Activated naive CD4-positive, alpha-beta T cell treated with Interleukin-2 at 50 U/mL for 16 hours (primary cell): ENCODE measurements at places on chromosomes 3 and 15.

DNA sequence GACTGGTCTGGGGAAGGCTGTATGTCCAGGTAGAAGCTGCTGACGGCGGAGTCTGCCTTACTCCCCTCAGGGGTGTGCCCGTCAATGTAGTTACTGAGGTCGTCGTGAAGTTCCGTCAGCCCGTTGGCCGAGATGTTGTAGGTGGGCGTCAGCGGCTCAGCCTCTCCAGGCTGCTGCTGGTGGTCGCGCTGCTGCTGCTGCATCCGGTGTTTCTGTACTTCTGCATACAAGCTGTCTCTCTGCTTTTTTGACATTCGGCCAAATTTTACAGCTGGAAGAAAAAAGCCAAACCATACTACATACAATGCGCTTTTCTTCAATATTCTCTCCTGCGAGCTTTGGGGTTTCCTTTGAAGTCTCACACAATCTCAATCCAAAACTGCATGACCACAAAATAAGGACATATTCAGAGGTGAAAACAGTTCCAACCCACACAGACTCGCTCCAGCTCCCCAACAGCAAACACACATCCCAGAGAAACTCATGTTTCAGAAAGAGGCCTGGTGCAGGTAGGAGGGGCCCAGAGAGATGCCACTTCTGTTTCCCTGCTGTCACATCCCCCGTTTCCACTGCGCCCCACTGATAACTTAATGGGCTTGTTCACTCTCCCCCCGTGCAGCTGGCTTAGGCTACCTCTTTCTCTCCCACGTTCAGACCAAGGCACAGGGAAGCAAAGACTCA, 32.5 kb upstream of the ICE2 start:
- DNase-seq, result no peak

DNA sequence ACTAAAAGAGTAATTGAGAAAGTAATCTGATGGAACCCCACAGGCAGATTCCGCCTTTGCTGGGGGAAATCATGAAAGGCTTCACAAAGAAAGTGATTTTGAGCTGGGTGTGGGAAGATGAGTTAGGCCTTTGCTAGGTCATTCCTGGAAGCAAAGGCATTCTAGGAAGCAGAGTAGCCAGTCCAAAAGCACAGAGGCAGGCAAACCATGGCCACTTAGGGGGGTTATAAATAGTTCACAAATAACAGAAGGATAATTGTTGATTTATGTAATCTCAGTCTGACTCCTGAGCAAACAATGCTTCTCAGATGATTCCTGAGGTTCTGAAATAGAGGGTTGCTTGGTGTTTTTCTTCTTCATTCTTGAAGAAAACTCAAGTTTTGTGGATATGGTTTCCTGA, 576.3 kb downstream of the NTRK3 start:
- no peak for DNase-seq

DNA sequence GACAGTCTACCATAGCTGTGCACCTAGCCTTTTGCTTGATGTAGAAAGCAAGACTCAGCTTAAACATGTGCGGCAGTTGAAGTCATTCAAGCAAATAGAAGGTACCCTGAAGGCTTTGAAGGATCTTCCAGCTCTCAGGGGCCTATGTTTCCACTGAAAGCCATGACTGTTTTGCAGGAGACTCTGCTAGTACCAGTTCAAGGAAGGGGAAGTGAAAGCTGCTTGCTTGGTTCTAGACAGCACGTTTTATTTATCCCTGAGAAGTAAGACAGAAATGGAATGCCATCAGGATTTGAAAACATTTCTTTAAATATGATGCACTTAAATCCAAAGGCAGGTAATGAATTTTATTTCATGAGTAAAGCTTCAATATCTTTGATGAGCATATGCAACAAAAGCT, 311.4 kb downstream of the PDCD6IP start:
- DNase-seq, result no peak

DNA sequence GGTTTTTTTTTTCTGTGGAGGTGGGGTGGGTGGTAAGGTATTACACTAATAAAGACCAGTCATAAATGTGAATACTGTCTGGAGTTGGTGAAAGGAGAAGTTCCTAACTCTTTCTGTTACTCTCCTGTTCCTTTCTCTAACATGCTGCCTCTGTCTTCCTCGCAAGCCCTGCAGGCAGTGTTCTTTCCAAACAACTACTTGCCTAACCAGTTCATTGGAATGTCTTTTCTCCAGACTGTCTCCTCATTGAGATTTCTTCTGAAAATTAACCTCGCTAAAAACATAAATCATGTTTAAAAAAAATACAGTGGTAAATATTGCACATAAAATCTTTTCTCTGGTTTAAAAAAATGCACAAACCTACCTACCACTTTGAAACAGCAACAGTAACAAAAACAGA, 135.2 kb downstream of the TP63 start:
- DNase-seq, result no peak

GRCh38 chr3:100002599-100003350, 111.5 kb downstream of the FILIP1L start:
- DNase-seq, result no peak

DNA sequence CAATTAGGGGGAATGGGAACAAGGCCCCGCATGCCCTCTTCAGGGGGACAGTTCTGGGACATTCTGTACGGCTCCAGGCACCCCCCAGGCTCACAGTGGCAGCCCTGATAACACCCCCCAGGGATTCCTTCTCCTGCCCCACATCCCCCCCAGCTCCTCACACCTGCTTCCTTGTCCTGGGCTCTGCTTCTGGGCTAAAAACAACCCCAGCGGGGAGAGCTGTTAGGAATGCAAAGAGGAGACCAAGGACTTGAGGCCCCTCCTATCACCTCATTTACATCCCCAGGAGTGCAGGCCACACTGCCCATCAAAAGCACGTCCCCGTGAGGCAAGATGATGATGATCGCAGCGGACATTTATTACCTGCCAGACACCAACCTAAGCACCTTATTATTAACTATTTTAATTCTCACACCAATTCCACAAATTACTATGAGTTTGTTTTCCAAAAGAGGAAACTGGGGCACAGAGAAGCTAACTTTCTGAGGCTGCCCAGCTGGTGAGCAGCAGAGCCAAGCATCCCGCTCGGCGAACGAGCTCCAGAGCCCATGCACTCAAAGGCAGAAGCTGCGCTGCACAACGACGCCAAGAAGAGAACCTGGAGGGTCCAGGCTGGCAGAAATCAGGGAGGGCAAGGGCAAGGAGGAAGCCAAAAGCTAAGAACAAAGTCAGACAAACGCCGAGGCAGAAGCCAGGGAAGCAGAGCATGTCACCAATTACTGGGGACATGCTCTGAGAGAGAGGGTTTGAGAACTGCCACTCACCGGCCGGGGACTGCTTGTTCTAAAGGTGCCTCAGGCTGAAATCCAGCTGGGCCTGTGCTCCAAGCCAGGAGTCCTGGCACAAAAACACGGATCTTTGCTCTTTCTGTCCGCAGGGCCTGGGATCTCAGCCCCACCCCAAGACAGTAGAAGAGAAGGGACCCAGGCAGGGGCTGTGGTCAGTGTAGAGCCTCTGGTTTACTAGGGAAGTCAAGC, 76.2 kb upstream of the NSMCE3 start:
- no peak for DNase-seq

GRCh38 chr15:47614360-47615011, 102.8 kb upstream of the SEMA6D start:
- no peak for DNase-seq

GRCh38 chr15:69565066-69565655, 112.5 kb downstream of the RPLP1 start:
- DNase-seq, result no peak

DNA sequence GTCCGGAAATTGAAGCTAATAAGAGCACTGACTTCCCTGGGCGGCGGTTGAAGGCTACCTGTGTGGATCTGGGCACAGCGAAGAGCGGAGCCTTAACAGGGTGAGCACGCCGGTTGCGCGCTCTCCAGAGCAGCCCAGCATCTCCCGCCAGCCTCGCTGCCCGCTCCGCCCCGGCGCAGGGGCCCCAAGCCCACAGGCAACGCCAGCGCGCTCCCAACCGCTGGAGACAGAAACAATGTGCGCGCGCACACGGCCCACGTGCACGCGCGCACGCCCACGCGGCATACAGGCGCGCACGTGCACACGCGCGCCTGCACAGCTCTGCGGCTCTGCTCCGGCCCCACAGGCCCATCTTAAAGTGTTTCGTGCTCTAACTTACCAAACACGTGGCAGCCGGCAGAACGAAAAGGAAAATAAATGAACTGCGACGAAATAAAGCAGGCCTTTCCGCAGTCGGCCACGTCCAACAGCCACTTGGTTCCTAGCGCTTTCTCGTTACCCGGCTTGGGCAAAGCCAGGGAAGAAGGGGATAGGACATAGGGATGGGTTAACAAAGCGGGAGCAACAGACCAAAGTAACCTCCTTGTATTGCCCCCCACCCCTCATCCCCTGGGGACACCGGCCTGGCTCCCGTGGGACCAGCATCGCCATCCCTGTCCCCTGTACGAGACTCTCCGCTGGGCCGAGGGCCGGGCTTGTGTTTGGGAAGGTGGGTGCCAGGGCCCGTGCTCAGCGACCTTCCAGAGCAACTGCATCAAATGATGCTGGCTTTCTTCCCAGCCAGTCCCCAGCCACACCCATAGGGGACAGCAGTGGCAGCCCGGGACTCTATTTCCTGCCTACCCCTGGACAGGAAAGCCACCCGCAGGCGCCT, 203.7 kb downstream of the ABHD5 start:
- peak; percentile 7 for DNase-seq

- DNase-seq, result no peak
Observed at GRCh38 chr3:36864180-36865053, 80.4 kb downstream of the TRANK1 start.

DNA sequence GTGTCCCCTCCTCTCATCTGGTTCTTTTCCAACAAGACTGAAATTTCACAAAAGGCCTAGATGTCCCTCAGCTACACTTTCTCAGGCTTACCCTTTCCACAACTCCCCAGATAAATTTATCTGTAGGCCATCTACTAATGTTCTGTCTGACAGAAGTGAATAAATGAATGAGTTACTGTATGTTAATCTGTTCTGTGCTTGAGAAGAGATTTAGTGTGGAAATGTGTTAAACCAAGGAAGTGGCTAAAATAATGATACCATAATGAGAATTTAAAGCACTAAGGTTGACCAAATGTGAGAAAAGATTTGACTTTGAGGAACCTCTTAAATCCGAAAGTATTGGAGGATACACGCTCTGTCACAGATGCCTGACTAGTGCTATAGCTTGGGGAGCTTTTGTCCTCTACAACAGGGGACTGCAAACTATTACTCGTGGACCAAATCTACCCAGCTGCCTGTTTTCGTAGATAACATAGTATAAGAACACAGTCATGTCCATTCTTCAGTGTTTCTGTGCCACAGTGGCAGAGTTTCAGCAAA, 74.8 kb upstream of the P2RY1 start:
- no peak for DNase-seq

DNA sequence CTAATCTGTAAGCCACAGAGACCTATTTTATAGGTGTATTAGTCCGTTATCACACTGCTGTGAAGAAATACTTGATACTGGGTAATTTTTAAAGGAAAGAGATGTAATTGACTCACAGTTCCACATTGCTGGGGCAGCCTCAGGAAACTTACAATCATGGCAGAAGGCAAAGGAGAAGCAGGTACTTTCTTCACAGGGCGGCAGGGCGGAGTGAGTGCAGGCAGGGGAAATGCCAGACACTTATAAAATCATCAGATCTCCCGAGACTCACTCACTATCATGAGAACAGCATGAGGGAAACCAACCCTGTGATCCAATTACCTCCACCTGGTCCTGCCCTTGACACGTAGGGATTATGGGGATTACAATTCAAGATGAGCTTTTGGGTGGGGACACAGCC, 108.7 kb downstream of the GALK2 start:
- no peak for DNase-seq

- DNase-seq, result no peak
Observed at GRCh38 chr3:111615880-111616279, 20.7 kb upstream of the ZBED2 start.

DNA sequence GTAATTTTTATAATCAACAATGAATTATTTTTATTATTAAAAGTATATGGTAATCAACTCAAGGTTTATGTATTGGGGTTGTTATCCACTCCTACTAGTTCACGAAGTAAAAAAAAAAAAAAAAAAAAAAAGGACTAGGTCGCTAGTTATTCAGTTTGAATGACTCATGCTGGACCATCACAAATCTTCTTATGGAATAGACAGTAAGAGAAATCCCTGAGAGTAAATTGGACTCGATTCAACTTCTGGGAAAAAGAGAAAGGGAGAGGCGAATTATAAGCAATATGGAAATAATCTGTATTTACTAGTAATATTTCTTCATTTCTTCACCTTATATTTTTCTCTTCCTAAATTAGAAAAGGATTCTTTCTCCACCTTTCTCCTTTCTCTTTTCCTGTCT, 2.0 kb downstream of the MYEF2 start:
- no peak for DNase-seq

GRCh38 chr3:41208507-41209220, 9.4 kb downstream of the CTNNB1 start:
- no peak for DNase-seq

- DNase-seq, result no peak
Observed at GRCh38 chr3:41362638-41363559, 163.6 kb downstream of the CTNNB1 start.

DNA sequence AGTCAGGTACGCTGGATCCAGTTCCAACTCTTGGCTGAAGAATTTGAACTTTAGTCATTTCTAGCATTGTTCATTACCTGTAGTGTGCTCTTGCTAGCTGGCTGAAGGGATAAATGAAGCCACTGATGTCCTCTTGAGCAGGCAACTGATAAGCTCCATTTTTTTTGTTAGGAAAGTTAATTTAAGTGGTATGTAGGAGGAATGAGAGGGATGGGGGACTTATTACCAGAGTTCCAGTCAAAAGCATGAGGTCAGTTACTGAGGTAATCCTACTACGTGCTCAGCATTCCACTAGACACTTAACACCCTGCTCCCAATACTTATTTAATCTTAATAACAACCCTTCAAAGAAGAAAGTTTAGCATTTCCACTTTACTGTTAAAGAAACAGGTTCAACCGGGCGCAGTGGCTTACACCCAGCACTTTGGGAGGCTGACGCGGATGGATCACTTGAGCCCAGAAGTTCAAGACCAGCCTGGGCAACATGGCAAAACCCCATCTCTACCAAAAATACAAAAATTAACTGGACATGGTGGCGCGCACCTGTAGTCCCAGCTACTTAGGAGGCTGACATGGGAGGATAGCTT, 2.0 kb upstream of the RASA2 start:
- no peak for DNase-seq

GRCh38 chr3:147389717-147390116, 16.6 kb downstream of the ZIC4 start:
- no peak for DNase-seq

DNA sequence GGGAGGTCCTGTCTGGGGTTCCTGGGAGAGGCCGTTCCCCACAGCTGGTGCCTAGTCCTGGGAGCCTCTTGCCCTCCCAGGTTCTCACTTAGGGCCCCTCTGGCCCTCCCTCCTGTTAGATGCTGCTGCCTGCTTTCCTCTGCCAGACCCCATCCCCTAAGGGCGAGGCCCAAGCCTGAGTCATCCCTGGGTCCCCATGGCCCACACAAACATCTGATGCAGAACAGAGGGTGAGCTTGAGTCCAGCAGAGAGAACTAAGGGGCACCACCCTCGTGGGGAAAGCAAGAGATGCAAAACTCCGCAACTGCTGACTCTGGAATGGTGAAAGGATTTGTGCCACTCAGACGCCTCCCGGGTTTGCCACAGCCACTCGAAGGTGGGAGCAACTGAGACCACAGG, 58.8 kb upstream of the TRPM1 start:
- DNase-seq, result no peak
